COLO829 (cell line): ENCODE measurements at places on chromosomes 11 and 22.
A peak's percentile ranks its signal among the peaks of the same experiment; 100 is the strongest.

GRCh38 chr11:13883042-13883441, 79.5 kb upstream of the SPON1 start:
- DNase-seq: no peak

- no peak for DNase-seq
Observed at GRCh38 chr11:132490978-132491377, 1041.3 kb downstream of the OPCML start.

DNA sequence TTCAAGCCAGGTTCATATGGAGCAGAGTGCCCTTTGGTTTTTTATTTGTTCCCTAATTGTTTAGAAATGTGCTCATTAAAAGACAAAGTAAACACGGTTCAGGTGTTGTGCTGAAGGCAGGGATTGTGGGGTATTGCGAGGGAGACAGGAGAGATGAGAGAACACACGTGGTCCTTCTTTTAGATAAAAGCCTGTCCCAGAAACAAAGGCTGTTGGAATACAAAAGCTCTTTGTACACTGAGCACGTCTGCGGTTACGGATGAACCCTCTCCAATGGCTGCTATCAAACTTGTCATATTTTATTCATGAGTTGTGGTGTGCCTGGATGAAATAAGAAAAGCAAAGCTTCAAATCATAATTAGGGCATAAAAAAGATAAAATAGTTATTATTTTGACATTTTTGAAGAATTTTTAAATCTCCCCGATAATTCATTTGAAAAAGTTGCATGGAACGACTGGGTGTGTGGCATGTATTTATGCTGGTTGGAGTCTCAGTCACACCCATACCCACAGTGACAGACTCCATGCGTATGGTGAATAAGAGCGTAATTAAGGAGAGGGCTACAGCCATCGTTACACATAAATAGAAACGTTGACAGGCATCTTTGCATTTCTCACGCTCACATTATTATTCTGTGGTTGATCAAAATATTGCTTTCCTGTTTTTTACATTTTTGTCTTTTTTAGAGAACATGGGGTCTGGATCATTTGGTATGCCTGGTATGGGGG, 92.9 kb downstream of the NELL1 start:
- peak; percentile 51 for DNase-seq

- no peak for DNase-seq
Observed at GRCh38 chr11:111814106-111814505, 47.9 kb upstream of the PPP2R1B start.

GRCh38 chr22:46752988-46753310, 9.5 kb upstream of the TBC1D22A start:
- no peak for DNase-seq

GRCh38 chr22:20211997-20212753, 55.9 kb downstream of the RTN4R start:
- DNase-seq: peak; percentile 94

DNA sequence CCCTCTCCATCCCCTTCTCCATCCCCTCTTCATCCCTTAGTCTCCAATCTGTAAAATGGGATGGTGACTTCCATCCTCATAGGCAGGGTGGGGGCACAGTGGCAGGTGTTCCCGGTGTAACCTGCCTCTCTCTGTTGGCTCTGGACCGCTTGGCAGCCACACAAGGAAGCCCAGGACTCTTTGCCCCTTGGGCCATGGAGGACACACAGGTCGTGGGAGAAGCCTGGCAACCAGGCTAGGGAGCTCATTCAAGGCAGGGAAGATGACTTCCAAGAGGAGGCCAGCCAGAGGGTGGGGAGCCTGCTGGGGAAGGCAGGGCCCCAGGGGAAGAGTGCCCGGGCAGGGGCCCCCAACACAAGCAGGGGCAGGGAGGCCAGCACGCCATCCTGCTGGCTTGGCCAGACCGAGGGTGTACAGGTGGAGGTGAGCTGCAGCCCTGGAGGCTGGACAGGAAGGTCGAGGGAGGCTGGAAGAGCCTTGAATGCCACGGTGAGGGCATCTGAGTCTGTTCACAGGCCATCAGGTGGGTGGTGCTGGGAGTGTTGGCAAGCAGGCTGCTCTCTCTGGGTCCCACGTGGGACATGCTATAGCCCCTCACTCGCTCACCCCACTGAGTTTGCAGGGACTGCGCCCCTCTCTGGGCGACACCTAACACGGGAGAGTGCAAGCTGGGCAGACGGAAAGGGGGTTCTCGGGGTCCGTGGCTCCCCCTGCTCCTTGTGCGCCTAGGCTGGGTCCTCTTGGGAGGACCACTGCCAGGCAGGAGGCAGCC, 15.5 kb upstream of the CTSD start:
- DNase-seq: no peak

- no peak for DNase-seq
Observed at GRCh38 chr11:46307785-46308341, 30.4 kb downstream of the CREB3L1 start.

DNA sequence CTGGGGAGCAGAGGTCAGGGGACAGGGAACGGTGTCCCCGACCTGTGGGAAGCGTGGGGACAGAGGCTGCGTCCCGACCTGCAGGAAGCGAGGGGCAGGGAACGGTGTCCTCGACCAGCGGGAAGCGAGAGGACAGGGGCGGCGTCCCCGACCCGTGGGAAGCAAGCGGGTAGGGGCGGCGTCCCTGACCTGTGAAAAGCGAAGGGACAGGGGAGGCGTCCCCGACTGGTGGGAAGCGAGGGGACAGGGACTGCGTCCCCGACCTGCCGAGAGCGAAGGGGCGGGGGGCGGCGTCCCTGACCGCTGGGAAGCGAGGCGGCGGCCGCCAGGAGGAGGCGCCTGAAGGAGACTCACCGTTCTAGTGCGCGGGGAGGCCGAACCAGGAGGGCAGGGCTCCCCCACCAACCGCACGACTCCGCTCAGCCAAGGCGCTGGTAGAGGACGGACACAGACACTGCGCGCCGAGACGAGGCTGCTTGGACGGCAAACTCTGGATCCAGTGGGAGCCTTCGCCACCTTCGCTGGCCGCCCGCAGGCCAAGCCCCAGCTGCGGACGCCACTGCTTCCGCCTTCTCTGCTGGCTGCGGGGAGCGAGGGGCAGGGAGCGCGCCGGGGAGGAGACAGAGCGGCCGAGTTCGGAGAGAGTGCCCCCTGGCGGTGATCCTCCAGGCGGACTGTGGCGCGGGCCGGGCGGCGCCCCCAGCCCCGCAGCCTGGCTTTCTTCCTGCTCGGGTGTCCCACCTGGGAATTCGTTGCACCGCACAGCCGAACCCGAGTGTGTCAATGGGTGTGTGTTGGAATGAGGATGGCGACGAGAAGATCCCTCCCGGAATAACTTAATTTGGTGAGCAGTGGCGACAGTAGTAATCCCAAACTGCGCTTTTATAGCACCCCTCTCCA, at the start of gene TRAF6:
Gene TRAF6 (minus strand): TSS at position 579 of the 900 bp plus-strand sequence. CDS start 8,757 bp downstream, outside the sequence.
- peak; percentile 73 for DNase-seq

DNA sequence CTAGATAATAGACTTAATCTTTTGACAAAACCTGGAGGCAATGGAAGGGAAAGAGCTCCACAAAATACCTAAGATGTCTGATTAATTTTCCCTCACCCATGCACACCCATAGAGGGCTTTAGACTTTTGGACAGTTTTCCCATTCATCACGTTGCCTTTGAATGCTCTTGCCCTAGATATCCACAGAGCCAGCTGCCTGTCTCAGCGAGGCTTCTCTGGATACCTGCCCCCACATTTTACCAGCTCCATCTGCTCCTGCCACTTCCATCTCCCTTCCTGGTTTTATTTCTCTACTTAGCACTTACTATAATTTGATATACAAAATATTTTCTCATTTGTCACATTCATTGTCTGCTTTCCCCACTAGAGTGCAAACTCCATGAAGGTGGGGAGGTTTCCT, 136.8 kb downstream of the FDX1 start:
- DNase-seq: no peak

DNA sequence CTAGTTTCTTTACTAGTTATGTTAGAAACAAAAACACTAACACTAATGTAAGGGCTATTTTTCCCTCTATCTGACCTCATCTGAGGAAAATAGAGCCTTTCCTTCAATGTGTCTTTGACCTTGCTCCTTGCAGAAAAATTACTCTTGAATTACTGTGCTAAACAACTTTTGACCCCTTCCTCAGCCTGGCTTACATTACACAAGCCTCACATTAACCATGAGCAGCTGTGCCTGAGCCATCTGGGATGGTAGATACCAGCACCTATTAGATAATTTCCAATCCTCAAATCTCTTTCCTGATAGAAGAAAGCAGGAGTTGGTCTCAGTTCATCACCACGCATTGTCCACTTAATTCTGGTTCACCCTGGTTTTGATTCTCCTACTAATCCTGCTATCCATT, 134.4 kb upstream of the NCAM1 start:
- no peak for DNase-seq

DNA sequence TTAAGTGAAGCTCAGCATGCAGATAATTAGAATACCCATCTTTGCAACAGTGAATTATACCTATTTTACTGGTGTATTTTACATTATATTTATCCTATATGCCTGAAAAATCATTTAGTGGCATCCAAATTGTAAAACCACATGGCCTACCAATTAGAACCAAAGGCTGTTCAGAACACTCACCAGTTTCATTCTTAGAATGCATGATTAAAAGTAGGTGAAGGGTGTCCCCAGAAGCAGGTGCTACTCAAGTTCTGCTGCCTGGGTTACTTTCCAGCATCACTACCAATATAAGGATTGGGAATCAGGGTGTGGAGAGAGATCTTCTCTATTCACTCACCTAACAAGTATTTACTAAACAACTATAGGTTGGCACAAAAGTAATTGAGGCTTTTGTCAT, 103.3 kb downstream of the SGSM3 start:
- no peak for DNase-seq

- no peak for DNase-seq
Observed at GRCh38 chr11:28009388-28009787, 98.6 kb downstream of the KIF18A start.

DNA sequence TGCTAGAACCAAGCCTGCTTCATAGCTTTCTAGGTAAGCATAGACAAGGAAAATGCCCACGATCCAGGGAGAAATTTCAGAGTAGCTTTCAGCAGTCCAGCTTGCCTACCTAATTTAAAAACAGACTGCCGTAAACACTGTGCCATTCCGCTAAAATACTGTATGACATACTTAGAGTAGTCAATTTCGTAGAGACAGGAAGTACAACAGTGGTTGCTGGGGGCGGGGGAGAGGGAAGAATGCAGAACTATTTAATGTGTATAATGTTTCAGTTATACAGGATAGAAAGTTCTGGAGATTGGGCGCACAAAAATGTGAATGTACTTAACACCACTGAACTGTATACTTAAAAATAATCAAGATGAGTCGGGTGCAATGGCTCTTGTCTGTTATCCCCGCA, 56.7 kb downstream of the C11orf58 start:
- no peak for DNase-seq

DNA sequence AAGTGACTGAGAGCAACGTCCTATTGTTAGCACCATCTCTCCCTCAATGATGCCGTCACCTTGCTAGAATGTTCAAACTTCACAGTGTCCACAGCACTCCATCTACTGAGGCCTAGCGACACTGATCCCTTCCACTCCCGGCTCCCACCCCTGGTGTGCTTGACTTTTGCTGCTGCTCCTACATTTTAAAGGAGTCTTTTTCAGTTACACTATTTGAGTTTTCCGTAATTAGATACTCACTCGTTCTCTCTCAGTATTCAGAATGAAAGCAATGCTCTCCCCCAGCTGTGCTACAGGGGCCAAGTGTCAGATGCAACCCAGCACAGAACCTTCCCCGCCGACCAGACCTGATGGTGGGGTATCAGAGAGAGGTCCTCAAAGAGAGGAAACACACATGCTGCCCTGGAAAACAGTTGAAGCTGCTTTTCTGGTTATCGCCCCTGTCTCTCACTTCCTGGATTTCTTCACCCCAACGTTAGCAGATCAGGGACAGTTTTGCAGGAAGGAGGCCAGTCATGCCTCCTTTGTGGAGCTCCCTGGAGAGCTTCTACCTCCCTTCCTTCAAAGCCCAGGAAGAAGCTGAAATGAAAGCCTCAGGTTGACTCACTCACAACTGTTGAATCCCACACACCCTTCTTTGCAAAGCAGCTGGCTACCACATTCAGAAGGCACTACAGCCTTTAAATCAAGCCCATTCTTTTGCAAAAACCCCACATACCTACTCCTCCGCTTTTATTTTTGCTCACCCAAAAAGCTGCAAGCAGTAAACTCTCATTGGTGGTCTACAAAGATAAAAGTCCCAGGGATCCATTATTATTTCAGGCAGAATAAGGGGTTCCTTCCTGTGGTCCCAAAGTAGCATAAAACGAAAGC, 23.5 kb downstream of the LARGE1 start:
- DNase-seq: no peak

DNA sequence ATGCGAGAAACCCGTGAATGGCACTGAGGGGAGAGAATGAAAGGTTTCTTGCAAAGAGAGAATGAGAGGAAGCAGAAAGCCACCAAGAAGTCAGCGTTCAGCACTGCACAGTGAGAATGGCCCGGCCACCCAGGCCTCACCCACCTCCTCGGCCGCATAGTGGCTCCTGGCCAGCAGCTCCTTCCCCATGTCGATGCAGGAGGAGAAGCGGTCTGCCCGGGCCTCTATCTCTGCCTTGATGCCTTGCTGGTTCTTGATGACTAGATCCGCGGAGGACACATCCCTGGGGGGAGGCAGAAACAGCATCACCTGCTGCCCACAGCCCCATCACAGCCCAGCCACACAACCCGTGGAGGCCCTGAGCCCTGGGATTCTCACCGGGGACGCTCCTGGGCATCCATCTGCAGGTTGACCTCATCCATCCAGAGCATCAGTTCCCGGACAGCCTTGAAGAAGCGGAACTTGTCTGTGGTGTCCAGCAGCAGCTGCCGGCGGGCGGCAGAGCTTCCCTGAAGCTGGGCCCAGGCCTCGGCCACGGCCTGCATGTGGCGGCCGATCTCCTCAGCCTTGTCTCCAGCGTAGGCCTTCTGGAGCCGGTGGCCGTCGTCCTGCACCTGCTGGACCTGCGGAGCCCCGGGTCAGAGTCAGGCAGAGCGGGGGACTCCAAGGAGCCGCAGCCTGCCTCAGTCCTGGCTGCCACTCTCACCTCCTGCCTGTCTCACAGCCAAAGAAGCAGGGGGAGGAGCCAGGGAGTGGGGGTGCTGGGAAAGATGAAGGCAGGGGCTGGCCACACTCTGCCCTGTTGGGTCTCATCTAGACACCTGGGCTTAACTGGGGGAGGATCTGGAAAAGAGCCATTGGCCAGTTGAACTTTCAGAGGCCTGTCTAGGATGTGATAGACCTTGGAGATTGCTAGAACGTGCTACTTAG, 12.2 kb upstream of the RBM4B start:
- DNase-seq: no peak

- DNase-seq: no peak
Observed at GRCh38 chr11:120486138-120486537, 25.4 kb upstream of the GRIK4 start.

GRCh38 chr11:64316672-64317324, 561 bp downstream of the TRMT112 start:
- no peak for DNase-seq
